ENCODE measurements at places on chromosomes 11 and 22. TPM values are rescaled to one million over a fixed set of nuclear protein-coding genes. Genes with fewer than 3 reads are reported as not detected.

Gene NCF4
- total RNA-seq = 0.54 TPM

Gene ZFTA
- 13.0 TPM for total RNA-seq

Gene KCNK7
- 1.2 TPM for total RNA-seq

Gene TIGD3
- 0.73 TPM for total RNA-seq

DNA sequence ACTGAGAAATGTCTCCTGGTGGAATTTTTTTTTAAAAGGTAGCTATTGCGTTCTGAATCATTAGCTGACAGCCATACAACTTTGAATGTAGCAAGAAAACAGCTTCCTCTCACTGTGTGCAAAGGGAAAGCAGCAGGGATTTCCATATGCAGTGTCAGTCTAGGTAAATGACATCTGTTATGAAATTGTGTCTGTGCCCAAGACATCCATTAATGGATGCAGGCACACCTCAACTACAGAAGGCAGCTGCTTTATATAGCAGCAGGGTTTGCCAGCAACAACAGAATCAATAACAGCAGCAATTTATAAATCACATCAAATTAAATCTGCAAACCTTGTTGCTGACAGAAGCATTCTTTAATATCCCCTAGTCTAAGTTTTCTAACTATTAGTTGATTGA, 745.3 kb upstream of the RAG2 start:
- H3K27ac ChIP-seq = no peak overlapping the region
- H3K27me3 ChIP-seq = no peaks in the 10 kb centered on the region
- no peak for DNase-seq
- no peaks in the 10 kb centered on the region for H3K4me1 ChIP-seq

GRCh38 chr11:108474664-108475463, 7.5 kb upstream of the C11orf65 start:
- no peak overlapping the region for H3K27ac ChIP-seq
- peaks cover 5% of the 10 kb centered on the region for H3K36me3 ChIP-seq
- H3K4me3 ChIP-seq = no peak overlapping the region
- H3K4me1 ChIP-seq = no peaks in the 10 kb centered on the region
- no peaks in the 10 kb centered on the region for H3K27me3 ChIP-seq

- DNase-seq = no peak
- no peaks in the 10 kb centered on the region for H3K36me3 ChIP-seq
- H3K27ac ChIP-seq = no peak overlapping the region
- no peaks in the 10 kb centered on the region for H3K27me3 ChIP-seq
Measured at GRCh38 chr11:32615422-32615821, 31.8 kb downstream of the EIF3M start.

DNA sequence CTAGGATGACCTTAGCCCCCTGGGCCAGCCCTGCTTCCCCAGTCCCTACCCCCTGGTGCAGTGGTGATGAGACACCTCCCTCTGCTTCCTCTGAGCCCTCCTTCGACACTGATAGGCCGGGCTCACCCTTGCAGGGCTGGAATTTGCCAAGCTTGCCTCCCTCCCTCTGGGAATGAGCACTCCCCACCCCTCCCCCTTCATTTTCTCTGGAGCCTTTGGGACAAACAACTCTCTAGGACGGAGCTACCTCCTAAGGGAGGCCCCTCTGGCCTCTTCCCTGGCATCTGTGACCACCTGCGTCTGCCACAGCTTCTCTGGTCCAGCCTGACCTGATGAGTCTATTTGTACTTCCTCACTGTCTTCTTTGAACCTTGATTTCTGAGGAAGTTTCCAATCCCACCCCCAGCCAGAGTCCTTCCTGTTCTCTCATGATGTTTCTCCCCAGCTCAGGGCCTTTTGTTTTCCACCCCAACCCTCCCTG, 53.3 kb upstream of the ADA2 start:
- no peak overlapping the region for H3K27ac ChIP-seq
- H3K4me1 ChIP-seq = peaks cover 7% of the 10 kb centered on the region
- peaks cover 19% of the 10 kb centered on the region for H3K27me3 ChIP-seq
- no peak overlapping the region for H3K4me3 ChIP-seq
- no peak for DNase-seq
- no peaks in the 10 kb centered on the region for H3K36me3 ChIP-seq

GRCh38 chr11:130403271-130403804, 25.1 kb downstream of the ADAMTS8 start:
- no peaks in the 10 kb centered on the region for H3K36me3 ChIP-seq
- H3K27me3 ChIP-seq = peaks cover 71% of the 10 kb centered on the region
- H3K4me3 ChIP-seq = no peak overlapping the region
- H3K27ac ChIP-seq = no peak overlapping the region

GRCh38 chr22:31970490-31971444, 26.4 kb downstream of the YWHAH start:
- peak overlapping the region; percentile 19 for H3K27ac ChIP-seq
- peaks cover 32% of the 10 kb centered on the region for H3K4me1 ChIP-seq
- H3K4me3 ChIP-seq = peak overlapping the region; percentile 89
- peak; percentile 96 for DNase-seq
- peaks cover 15% of the 10 kb centered on the region for H3K36me3 ChIP-seq

GRCh38 chr11:128174465-128175291, 412.7 kb downstream of the ETS1 start:
- peaks cover 30% of the 10 kb centered on the region for H3K4me1 ChIP-seq
- no peak for DNase-seq
- no peak overlapping the region for H3K4me3 ChIP-seq
- no peaks in the 10 kb centered on the region for H3K36me3 ChIP-seq

- H3K27me3 ChIP-seq = peaks cover 33% of the 10 kb centered on the region
- no peak overlapping the region for H3K4me3 ChIP-seq
- DNase-seq = no peak
- H3K27ac ChIP-seq = no peak overlapping the region
Measured at GRCh38 chr11:126594921-126595367, 239.5 kb downstream of the ST3GAL4 start.

DNA sequence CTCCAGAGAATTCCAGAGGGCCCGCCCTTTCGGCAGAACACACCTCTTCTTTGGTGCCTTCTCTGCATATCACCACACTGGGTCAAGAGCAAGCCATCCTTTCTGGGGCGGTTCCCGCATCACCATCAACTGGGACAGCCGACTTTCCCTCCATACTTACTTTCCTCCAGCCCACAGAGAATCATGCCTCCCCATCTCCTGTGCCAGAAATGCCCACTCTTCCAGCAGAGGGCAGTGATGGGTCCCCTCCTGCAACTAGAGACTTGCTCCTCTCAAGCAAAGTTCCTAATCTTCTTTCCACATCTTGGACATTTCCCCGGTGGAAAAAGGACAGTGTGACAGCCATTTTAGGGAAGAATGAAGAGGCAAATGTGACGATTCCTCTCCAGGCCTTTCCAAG, 157.7 kb downstream of the C11orf91 start:
- H3K4me1 ChIP-seq = peaks cover 8% of the 10 kb centered on the region
- no peak overlapping the region for H3K4me3 ChIP-seq
- no peak overlapping the region for H3K27ac ChIP-seq
- H3K36me3 ChIP-seq = peaks cover 5% of the 10 kb centered on the region
- no peaks in the 10 kb centered on the region for H3K27me3 ChIP-seq
- peak; percentile 73 for DNase-seq

DNA sequence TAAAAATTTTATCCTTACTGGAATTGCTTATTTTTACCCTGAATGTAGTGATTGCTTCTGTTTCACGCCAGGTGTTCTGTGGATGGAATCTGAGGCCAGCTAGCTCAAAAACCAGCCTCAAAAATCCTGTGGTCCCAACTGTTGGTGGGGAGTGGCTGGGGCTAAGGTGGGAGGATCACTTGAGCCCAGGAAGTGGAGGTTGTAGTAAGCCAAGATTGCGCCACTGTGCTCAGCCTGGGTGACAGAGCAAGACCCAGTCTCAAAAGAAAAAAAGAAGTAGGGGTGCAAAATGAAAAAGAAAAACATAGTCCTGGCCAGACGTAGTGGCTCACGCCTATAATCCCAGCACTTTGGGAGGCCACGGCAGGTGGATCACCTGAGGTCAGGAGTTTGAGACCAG, 27.0 kb upstream of the SLC5A1 start:
- no peaks in the 10 kb centered on the region for H3K36me3 ChIP-seq
- no peaks in the 10 kb centered on the region for H3K27me3 ChIP-seq
- no peak overlapping the region for H3K4me3 ChIP-seq
- H3K4me1 ChIP-seq = peaks cover 14% of the 10 kb centered on the region
- H3K27ac ChIP-seq = no peak overlapping the region
